ELR (cell line): ENCODE measurements at places on chromosomes 4 and X.

DNA sequence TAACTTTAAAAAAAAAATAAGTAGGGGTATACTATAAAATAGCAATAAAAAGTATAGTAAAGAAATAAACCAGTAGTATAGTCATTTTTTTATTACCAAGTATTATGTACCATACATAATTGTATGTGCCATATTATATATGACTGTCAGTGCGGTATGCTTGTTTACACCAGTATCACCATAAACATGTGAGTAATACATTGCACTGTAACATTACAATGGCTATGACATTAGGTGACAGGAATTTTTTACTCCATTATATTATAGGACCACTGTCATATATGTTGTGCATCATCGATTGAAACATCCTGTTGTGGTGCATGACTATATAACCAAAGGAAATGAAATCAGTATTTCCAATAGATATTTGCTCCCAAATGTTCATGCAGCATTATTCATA, 176.9 kb upstream of the ARHGAP24 start:
- DNase-seq, result peak; percentile 61

- DNase-seq, result no peak
Observed at GRCh38 chr4:154329939-154330338, 161.7 kb downstream of the DCHS2 start.

GRCh38 chr4:32775049-32775448, 2054.9 kb downstream of the PCDH7 start:
- peak; percentile 46 for DNase-seq

DNA sequence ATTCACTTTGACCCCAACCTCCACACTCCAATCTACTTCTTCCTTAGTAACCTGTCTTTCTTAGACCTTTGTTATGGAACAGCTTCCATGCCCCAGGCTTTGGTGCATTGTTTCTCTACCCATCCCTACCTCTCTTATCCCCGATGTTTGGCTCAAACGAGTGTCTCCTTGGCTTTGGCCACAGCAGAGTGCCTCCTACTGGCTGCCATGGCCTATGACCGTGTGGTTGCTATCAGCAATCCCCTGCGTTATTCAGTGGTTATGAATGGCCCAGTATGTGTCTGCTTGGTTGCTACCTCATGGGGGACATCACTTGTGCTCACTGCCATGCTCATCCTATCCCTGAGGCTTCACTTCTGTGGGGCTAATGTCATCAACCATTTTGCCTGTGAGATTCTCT, 344 bp downstream of the OR13H1 start:
- no peak for DNase-seq

- DNase-seq, result no peak
Observed at GRCh38 chr4:159420162-159421057, 317.5 kb downstream of the RAPGEF2 start.

GRCh38 chr4:107166181-107166580, 130.1 kb upstream of the DKK2 start:
- no peak for DNase-seq
